ENCODE measurements at places on chromosomes 5 and 9.

DNA sequence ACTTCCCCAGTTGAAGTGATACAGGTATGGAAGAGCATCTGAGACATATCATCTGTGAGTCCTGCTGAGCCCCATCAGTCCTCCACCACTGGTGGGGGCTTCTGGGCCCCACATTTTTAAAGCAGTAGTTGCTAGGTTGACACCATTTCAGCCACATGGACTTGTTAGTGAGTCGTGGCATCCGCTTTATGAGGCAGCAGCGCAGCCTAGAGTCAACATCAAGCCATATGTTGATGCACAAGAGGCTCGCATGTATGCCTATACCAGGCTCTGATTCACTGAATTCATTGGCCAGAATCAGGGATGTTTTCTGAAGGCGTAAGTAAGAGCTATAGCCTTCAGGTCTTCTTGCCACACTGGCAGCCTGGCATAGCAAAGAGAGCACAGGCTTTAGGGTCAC is 26.8 kb downstream of the ZNF346 start:
- no peak for DNase-seq

- no peak for DNase-seq
These were observed 242.4 kb downstream of the LURAP1L start for GRCh38 chr9:13017260-13017659.

DNA sequence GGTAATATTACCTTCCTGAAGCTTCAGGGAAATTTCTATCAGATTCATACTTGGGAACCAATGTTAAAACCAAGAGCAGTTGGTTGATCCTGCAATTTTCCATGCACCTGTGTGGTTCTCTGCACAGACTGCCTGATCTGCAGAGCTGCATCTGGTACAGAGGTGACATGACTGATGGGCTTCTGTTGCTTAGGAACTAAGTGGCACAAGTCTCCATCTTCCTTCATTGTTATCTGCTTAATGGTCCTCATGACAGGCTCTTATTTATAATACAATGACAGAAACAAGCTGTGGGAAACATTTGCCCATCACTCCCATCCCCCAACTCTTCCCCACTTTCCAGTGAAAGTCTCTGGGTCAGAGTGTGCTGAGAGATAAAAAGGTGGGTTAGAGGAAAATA is 799.1 kb downstream of the TAF11L14 start:
- DNase-seq: no peak

DNA sequence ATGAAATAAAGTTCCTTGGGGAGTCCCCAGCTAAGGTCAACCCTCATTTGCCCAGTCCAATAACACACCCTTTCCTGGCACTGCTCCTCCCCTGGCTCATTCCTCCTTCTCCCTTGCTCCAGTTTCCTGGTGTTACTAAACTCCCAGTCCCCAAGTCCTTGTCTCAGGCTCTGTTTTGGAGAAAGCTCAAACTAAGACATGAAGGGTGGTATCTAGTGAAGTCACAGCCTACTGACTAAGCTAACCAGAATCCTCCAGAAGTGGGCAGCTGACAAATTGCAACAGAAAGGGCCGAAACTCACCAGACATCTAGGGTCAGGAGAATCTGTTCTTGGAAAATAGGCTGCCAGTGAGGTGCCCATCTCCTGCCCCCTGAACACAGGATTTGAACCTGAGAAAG is 118.7 kb upstream of the NEK6 start:
- no peak for DNase-seq

DNA sequence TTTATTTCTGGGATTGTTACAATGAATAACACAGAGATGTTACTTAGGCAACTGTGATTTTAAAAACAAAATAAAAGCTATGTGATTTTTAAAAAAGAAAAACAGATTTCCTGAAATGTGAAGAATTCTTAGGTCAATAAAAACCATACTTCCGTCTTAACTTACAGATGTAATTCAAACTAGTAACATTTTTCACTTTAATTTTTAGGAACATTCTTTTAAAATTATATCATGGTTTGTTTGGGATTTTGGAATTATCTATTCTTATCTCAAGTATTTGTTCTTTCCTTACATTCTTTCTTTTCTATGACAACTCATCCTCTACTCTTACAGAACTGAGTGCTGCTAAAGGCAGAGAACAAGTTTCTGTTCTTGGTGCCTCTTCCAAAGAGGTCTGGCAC is 159.5 kb downstream of the RAPGEF6 start:
- DNase-seq: no peak

GRCh38 chr9:13033959-13034693 is 245.4 kb downstream of the MPDZ start:
- DNase-seq: peak; percentile 89

GRCh38 chr5:10064546-10065195 is 185.0 kb downstream of the ATPSCKMT start:
- no peak for DNase-seq

- peak; percentile 71 for DNase-seq
These were observed 86.7 kb upstream of the PAM start for GRCh38 chr5:102668220-102668932.

GRCh38 chr9:32550150-32550561 is 2.0 kb upstream of the SMIM27 start:
- DNase-seq: no peak
